ENCODE measurements at places on chromosomes 5 and 9.

DNA sequence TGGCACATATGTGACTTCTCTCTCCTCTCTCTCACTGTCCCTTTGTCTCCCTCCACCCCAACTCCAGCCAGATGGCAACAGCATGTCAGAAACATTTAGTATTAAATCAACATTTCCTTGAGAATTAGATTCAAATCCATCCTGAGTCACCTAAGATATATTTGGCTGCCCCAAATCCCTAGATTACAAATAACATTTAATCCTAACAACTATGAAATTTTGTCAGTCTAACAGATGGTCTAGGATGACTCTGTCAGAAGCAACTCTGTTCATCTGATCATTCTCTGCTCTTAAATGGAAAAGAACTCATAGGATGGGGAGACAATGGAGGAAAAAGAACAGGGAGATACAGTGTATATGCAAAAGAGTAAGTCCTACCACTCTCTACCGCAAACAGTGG lies 201.2 kb downstream of the TSSK1B start:
- no peak for DNase-seq

DNA sequence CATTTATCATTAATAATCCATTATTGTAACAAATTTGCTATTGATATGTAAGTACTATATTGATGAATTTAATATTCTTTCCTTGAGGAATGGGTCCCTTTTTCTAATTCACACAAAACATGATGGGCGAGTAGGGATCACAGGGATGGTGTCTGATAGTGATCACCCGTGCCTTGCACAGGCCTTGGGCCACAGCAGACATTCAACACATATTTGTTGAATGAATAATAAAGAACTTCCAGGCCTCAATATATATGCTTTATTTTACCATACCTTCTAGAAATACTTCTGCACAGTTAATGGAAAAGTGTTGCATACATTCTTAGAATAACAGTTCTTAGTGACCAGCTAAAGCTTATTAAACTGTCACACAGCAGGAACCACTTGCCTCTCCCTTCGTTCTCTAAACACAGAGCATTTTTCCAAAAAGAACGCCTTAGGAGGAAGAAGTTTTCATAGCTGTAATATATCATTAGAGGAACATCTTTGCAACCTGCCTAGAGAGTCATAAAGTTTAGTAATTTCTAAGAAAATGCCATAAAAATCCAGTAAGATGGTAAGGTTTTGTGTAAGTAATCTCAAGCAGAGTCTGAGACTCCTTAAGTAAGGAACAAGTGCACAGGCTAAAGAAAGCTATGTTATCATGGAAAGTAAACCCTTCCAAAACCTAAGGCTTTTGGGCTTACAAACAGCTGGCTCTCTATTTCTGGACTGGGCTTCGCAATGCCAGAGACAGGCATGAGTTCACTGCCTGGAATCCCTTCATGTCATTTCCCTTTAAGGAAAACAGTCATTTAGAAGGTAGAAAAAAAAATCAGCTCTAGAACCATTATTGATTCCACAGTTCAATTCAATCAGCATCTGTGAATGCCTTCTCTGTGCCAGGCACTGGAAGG lies 17.7 kb downstream of the TTLL11 start:
- DNase-seq = no peak

DNA sequence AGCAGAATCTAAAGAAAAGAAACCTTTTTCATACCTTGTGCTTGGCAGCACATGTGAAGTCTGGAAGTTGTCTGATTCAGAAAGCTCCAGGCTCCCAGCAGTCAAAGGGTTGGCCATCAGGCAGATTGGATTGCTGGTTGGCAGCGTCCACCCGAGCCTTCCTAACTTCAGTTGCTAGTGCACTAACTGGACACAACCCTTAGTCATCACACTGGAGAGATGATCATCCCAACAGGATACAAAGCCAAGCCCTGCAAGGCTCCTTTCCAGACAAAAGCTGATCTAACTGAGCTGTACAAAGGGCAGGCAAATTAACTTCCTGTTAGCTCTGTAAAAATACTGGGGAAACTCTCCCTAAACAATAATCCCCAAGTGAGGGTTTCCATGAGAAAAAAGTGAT lies 185.6 kb downstream of the SNX18 start:
- DNase-seq = no peak

DNA sequence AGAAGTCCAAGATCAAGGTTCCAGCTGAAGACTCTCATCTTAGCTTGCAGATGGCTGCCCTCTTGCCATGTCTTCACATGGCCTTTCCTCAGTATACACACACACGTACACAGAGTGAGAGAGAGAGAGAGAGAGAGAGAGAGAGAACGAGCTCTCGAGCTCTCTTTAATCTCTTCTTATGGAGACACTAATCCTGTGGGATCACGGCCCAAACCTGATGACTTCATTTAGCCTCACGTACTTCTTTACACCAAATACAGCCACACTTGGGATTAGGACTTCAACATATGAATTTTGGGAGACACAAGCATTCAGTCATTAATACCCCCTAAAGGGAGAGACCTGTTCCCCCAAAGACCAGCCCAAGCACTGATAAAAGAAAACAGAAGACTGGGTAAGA lies 42.8 kb downstream of the SIL1 start:
- no peak for DNase-seq

GRCh38 chr5:13246053-13246452 lies 698.4 kb downstream of the DNAH5 start:
- DNase-seq = no peak

DNA sequence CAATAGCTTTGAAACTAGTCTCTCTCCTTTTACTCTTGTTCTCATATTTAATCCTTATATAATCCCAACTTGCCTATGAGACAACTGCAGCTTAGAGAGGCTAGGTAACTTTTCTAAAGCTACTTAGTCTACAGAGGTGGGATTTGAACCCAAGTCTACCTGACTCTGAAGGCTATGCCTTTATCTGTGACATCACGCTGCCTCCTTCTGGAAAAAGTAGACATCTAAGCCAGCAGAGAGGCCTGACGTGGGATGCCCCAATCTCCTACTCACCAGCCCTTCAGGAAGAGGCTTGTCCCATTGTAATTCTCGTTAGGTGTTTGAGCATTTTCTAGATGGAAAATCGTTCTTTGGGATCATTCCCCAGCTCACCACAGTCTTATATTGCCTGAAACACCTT lies 167.5 kb downstream of the HSPA4 start:
- no peak for DNase-seq

- DNase-seq = no peak
These were observed 25.1 kb upstream of the CARTPT start for GRCh38 chr5:71693828-71694427.

DNA sequence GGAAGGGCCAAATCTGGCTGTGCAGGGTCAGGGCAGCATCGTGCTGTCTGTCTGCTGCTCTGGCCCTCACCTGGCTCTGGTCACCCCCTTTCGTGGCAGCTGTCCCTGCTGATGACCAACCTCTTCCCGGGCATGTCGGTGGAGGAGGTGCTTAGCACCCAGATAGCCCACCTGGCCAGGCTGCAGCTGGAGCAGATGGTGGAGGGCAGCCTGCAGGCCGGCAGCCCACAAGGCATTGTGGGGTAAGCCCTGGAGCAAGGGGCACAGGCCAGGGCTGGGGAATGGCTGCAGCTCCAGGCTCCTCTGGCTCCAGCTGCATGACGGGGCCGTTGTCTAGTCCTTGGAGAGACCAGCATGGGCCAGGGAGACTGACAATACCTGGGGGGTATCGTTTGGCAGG lies 8.2 kb downstream of the TOR2A start:
- no peak for DNase-seq

GRCh38 chr9:13719446-13719845 lies 440.0 kb upstream of the MPDZ start:
- peak; percentile 14 for DNase-seq

DNA sequence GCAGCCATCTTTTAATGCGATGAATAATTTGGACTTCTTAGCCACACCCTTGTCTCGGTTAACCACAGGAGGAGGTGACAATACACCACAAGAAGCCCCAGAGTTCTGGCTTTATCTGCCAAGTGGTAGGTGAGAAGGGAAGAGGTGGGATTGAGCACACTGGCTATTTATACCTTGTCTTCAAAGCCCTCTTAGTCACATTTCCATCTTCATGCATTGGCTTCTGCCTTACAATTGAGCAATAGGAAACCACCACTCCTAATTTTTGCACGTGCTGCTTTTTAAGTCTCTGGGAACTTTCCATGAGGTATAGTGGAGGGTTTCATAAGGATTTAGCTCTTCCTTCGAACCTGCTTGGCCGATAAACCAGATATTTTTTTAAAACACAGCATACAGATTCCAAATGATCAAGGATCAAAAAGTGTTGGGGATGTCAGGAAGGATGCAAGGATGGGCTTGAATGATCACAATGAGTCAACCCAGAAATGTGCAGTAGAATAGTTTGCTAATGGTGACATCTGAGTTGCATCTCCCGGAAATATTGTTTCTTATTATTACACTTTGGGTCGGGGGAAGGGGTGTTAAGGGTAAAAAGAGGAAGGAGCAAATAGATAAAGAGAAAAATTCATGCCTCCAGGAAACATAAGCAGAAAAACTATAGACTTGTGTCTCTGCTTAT lies 25.5 kb downstream of the PLAC8L1 start:
- peak; percentile 16 for DNase-seq

GRCh38 chr9:118882684-118883083 lies 486.6 kb downstream of the BRINP1 start:
- no peak for DNase-seq

DNA sequence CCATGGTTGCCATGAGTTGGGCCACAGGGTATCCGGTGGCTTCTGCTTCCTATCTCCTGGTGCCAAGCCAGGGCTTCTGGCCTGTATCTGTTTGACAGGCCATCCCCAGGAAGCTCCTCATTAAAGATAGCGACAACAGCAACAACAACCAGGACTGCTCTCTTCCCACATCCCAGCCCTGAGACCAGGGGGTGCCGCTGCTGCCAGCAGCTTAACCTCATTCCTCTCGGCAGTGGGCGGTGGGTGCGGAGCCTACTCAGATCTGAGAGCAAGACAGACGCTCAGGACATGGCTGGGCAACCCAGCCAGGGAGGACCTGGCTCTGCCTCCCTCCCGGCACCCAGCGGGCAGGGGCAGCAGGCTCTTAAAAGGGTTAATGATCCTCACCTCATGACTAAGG lies 98.3 kb downstream of the PSD2 start:
- no peak for DNase-seq

- DNase-seq = no peak
These were observed 484.7 kb upstream of the ARRDC3 start for GRCh38 chr5:91867799-91868198.

Data from RPMI8226 (cell line).